Right cardiac atrium (tissue), 5 donors: ENCODE measurements at places on chromosomes 2 and 18. TPM values are rescaled to one million over a fixed set of nuclear protein-coding genes. Genes with fewer than 3 reads are reported as not detected.
A peak's percentile ranks its signal among the peaks of the same experiment; 100 is the strongest.

The ESPNL gene
- 0.29 TPM for total RNA-seq

The KLHL14 gene
- total RNA-seq: not detected

The REG3A gene
- 1.9 TPM for total RNA-seq

The LYG2 gene
- not detected for total RNA-seq

DNA sequence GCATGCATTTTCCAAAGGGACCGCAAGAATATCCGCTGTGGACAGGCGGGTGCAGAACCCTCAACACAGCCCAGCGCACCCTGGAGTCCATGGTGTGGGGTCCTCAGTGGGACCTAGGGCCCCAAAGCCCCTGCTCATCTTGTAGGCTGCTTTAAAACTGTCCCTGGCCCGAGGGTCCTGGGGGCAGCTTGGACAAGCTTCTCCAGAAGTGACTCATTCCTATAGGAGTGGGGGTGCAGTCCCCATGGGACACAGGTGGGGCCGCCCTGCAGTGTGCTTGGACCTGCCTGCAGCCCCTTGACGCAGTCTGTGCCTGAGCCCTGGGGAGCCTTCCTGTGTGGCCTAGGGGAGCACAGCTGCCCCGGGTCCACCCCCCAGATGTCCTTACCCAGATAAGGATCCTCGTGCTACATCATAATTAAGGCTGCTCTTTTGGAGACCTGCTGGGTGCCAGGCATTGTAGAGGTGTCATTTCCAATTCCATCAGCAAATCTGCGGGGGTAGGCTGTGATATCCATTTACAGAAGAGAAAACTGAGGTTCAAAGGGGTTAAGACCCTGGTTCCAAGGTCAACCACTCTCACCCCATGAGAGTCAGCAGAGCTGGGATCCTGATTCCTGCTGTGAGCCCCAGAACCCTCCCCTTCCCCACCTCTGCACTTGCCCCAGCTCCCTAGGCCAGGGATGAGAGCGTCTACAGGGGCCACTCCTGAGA is 1.7 kb upstream of the HS6ST1 start:
- DNase-seq: no peak

DNA sequence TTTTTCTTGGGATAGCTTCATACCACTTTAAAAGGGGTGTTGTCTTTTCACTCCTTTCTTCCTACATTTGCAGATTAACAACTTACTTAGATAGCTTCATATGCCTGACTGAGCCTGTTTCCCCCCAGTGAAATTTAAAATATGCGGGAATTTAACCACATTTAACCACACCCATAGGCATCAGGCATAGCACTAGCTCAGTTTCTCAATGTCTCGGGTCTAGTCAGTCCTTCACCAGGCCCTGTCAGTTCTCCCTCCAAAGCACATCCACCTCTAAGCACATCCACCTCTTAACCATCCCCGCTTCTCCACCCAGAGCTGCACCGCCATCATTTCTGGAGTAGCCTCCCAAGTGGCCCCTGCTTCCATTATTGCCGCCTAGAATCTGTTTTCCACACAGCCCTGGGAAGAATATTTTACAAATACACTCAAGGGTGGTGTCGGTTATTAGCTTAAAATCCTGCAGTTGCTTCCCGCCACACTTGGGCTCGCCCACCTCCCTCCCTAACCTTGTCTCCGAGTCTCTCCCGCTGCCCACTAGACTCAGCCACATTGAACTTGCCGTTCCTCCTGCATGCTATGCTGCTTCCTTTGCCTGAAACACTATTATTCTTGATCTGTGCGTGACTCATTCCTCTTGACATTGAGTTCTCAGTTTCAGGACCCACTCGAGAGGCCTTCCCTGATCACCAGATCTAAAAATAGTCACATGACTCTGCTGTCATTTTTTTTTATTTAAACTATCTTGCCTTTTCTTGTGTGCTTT is 68.3 kb downstream of the SPTBN1 start:
- DNase-seq: no peak

DNA sequence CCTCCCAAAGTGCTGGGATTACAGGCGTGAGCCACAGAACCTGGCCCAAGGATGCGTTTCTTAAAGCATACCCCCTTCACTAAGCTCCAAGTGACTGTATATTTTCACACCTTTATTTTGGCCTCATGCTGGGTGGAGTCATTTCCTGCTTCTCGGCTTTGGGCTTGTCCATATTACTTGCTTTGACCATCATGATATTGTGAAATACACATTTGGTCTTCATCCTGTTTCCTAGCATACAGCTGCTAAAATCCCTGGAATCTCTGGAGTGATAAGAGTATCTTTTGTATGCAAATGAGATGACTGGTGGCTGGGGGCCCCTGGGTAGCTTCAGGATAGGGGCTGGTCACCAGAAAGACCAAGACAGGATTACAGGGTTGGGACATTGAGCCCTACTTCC is 17.6 kb upstream of the COLEC12 start:
- DNase-seq: no peak

DNA sequence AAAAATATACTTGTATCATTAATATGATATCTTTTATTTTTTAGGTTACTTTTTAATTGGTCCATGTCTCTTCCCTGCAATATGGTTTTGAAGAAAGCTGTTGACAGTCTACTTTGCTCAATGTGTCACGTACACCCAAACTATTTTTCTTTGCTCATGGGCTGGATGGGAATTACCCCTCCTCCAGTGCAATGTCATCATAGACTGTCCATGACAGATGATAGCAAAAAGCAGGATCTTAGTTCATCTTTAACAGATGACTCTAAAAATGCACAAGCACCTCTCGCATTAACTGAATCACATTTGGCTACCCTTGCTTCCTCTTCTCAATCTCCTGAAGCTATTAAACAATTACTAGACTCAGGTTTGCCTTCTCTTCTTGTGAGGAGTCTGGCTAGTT is 112.9 kb upstream of the TTC27 start:
- no peak for DNase-seq

DNA sequence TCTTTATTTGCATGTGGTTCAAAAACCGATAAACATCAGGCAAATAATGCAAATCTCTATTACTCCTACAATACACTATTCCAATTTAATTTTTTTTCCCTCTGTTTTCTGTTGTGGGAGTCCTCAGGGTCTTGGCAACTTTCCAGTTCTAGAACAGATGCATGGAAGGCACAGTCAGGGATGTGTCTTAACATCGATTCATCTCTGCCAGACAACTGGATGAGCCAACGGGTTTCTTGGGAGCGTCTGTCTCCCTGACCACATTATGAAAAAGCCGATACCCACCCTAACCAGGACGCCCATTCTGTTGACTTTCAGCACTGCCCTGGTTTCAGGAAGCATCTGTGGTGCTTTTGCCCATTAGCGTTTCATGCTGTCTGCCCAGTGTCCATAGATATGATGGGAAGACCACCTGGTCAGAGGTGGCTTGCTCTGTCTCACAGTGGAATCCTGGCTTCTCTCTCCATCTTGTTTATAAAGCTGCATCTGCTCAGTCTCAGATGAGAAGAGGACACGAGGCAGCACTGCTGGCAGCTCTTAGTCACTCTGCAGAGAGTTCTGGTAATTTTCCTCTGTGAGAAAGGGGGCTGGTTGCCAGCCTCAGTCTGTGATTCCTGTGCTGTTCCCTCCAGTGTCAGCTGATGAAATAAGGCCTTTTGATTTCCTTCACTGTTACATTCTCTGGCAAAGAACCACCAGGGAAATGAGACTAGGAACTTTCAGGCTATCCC is 57.9 kb upstream of the KCNE4 start:
- DNase-seq: peak; percentile 95

DNA sequence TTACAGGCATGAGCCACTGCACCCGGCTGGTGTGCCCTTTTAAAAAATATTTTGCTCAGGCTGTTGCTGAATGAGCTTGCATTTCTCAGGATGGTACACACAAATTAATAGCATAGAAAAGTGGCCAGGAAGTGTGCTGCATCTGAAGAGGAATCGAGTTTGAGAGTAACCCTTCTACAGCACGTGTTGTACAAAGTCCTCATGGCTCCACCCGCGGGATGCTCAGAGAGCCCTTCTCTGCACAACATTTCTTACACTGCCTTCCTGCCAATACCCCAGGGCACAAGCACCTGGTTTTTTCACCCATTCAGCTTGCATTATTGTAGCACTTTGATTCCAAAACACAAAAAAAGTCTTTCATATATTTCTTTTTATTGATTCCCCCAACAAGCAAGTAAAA is 90.1 kb upstream of the NEDD4L start:
- no peak for DNase-seq

DNA sequence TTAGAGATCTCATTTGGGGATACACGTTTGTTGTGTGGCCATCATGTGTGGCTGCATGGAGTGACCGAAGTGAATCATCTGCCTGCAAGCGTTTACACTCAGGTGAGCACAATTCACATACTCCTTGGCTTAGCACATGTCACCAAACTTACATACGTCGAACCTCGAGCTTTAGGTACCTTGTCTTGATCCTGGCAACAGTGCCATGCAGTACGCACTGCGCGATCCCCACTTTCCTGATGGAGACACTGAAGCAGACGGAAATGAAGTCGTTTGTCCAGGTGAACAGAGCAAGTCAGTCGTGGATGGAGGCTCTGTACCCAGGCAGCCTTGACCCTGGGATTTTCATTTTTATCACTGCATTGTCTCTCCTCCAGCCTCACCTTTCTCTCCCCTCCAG is 32.3 kb downstream of the KLHL29 start:
- no peak for DNase-seq

- DNase-seq: no peak
These were observed 8.3 kb downstream of the ACTG2 start for GRCh38 chr2:73901143-73901542.

DNA sequence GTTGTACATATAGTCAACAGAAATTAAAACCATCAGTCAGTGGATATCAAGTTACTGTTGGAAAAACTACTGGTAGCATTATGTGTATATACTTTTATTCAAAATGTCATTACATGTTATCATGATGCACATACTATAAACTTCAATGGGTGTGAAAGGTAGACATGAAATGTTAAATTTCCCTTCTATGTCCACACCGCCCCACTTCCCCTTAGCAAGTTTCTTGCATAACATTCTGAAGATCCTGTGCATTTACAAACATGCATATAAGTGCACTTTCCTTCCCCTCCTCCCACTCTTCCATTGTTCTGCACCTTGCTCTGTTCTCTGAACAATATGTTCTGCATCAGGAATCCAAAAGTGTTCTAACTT is 16.6 kb upstream of the HK2 start:
- no peak for DNase-seq

GRCh38 chr2:157743051-157743450 is 114.4 kb upstream of the ACVR1C start:
- DNase-seq: no peak

DNA sequence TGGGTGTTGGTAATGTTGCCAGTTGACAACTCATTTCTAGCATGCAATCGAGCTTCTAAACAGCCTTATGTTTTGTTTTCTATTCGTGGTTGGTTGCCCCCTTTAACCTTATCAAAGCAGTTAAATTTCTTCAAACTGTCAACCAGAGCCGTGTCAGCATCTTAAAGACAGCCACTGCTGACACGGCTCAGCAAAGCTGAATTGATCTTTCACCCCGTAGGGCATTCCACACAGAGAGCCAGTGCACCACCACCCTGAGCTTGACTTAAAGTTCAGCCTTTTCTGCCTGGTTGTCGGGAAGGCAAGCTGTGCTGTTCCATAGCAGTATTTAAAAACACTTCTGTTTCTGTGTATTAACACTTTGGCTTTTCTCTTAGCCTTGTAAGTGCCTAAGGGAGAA is 355.0 kb upstream of the CHST9 start:
- DNase-seq: no peak

GRCh38 chr2:105780606-105781005 is 35.9 kb downstream of the NCK2 start:
- DNase-seq: no peak

DNA sequence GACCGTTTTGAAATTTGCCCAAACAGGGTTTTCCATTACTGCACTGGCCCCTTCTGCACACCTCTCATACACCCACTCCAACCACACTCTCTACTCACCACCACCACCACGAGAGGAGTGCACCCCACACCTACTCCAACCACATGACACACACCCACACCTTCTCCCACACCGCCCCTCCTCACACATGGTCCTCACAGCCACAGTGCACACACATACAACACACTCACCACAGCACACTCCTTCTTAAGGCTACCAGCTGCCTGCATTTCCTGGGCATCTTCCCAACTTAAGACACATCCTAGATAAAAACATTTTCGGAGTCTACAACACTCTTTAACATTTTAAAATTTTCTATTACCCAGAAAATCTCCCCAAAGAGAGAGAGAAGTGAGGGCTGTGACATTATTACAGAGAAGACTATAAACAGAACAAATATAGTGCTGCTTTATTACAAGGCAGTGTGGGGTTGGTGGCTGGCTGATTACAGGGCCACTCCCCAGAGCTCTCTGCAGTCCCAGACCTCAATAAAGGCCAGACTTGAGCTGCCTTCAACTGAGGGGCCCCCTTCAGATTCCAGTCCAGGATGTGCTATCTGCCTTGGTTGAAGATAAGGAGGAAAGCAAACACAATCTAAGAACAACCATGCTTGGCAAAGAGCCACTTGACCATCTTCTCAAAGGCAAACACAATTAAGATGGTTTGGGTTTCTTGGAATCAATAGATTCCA is 36.1 kb downstream of the NHEJ1 start:
- no peak for DNase-seq

DNA sequence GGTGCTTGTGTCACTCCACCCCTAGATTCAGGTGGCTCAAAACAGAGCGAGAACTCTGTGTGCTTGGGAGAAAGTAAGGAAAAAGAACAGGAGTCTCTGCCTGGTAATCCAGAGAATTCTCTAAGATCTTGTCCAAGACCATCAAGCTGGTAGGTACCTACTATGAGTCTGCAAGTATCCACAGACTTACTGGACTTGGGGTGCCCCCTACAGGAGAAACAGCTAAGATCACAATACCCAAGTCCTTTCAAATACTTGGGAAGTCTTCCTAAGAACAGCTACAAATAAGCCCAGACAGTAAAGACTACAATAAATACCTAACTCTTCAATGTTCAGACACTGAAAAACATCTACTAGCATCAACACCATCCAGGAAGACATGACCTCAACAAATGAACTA is 1143.6 kb upstream of the ACVR2A start:
- DNase-seq: no peak

GRCh38 chr18:3692113-3692621 is 242.2 kb downstream of the TGIF1 start:
- DNase-seq: no peak

- DNase-seq: no peak
These were observed 679 bp upstream of the WDR75 start for GRCh38 chr2:189440644-189440946.

DNA sequence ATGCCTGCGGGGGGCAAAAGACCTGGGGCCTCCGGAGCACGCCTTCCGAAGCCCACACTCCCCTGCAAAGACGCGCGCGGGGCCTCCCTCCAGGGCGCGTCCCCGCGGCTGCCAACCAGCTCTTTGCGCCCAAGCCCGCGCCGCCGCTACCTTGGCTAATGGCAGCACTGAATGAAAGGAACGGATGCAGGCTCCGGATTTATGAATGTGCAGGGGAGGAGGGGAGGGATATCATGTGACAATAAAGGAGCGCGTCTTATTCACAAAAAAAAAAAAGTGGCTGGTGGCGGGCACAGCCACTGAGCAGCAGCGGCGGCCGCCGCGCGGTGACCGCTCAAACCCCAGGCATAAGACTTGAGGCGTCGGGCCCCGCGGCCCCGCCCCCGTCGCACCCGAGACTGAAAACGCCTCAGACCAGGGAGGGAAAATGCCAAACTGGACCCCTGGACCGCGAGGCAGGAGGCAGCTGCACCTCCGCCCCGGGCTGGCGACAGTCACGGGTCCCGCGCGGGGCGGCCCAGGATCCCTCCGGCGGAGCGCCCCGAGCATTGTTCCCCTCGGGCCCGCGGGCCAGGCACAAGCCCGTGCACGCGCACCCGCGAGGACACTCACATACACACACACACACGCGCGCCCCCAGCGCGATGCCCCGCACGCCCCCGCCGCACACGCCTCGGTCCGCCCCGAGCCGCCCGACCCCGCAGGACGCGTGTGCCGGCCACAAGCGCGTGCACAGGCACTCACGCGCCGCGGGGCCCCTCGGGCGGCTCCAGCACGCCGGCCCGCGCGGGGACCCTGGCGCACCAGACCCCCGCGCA is 1.6 kb downstream of the SPRED2 start:
- DNase-seq: peak; percentile 84
